Dermis microvascular lymphatic vessel endothelial cell (primary cell): ENCODE measurements at places on chromosomes 11 and 22. TPM values are rescaled to one million over a fixed set of nuclear protein-coding genes. Genes with fewer than 3 reads are reported as not detected.

DNA sequence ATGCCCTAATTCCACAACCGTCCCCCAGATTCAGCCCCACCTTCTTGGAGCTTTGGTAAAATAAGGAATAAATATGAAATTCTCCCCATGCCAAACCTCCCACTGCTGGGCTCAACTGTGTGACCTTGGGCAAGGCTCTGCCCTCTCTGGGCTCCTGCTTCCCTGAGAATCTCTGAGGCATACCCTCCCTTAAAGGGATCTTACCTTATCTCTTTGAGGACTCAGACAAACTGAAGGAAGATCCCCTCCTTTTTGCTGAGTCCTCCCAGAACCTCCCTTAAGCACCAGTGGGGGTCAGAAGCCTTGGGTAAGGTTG lies 2.7 kb downstream of the CD248 start:
- DNase-seq, result no peak

DNA sequence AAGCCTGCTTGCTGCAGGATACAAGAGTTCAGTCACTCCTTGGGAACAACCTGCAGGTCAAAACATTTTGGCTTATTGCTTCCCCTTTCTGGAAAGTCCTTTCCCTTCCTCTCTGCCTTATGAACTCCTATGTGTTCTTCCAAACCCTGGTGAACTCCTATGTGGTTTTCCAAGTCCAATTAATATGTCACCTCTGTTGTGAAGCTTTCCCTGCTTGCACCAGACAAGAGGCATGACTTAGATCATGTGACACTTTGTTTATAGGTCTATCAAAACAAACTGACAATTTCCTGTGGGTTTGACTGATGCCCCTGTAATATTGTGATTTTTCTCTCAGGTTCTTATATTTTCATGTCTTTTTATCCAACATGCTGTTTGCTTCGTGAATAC lies 64.2 kb downstream of the ENDOD1 start:
- no peak for DNase-seq

GRCh38 chr11:26950260-26950719 lies 43.6 kb upstream of the FIBIN start:
- no peak for DNase-seq

DNA sequence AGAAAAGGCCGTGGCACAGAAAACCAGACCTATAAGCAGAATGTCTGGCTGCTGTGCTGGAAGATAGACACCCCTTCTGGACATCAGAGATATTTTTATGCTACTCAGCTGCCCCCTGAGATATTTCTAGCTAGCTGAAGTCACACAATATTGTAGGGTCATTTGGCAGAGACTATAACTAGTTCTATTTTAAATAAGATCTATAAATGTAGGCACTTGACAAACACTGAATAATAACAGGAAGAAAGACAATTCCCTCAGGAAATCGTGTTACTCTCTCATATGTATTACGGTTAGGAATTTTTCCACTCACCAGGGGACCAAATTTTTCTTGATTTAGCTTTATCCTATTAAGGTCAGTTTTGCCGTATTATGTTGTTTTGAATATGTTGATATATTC lies 845.4 kb downstream of the OPCML start:
- DNase-seq, result peak; percentile 66

DNA sequence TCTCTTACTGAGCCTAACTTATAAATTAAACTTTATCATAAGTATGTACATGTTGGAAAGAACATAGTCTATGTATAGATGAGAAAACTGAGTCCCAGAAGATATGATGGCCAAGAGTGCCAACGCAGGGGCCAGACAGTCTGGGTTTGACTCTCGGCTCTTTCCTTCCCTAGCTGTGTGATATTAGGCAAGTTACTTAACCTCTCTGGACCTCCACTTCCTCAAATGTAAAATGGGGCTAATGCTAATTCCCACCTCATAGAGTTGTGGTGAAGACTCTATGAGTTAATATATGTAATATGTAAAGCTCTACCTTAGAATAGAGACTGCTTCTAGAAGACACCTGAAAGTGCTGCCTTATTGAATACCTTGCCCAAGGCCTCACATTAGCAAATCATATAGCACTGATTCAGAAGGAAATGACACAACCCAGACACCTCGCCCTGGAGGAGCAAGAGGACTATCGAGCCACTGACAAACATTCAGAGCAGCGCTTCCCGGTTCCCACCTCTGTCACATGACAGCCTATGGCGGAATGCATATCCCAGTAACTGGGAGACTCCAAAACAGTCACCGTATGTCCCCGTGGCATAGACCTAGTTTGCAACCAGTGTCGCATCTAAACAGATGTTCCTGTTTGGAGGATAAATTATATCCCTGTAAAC lies 11.3 kb upstream of the CCDC86 start:
- DNase-seq, result no peak

- no peak for DNase-seq
Observed at GRCh38 chr11:100833276-100833675, 146.2 kb downstream of the ARHGAP42 start.

GRCh38 chr22:28112548-28113043 lies 193.5 kb upstream of the PITPNB start:
- peak; percentile 48 for DNase-seq

DNA sequence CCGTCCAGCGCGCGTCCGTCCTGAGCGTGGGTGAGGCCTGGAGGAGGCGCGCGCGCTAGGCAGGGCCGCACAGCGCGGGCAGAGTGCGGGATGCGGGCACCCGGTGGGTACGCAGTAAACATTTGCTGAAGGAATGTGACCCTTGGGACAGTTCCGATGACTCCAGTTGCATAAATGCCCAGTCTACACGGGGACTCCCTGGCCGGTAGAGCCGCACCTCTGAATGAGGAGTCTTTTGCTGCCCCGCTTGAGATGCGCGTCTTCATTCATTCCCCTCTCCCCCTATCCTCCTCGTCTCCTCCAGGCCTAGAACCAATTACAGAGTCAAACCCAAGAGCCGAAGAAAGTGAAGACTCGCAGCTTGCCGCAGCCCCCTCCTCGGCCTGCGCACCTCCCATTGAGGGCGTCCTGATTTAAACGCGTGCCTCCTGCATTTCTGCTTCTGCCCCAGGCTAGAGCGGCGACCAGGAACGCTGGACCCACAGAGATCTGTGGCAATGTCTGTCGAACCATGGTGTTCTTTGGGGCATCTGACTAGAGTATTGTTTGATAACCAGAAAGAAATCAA lies 729 bp upstream of the CHKB start:
- peak; percentile 6 for DNase-seq

DNA sequence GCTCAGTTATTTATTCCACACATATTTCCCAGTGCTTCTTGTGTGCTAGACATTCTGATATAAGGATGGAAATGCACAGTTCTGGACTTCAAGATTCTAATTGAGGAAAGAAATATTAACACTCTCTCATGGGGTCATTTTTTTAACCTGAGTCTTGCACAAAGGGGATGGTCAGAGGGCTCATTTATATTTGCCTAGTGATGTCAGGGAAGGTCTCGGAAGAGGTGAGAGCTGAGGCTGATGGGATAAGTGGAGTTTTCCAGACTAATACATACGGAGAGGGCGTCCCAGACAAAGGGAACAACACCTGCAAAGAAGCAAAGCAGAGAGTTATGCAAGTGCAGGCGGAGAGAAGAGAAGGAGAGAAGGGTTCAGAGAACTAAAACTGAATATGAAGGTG lies 1304.6 kb upstream of the TENM4 start:
- no peak for DNase-seq

DNA sequence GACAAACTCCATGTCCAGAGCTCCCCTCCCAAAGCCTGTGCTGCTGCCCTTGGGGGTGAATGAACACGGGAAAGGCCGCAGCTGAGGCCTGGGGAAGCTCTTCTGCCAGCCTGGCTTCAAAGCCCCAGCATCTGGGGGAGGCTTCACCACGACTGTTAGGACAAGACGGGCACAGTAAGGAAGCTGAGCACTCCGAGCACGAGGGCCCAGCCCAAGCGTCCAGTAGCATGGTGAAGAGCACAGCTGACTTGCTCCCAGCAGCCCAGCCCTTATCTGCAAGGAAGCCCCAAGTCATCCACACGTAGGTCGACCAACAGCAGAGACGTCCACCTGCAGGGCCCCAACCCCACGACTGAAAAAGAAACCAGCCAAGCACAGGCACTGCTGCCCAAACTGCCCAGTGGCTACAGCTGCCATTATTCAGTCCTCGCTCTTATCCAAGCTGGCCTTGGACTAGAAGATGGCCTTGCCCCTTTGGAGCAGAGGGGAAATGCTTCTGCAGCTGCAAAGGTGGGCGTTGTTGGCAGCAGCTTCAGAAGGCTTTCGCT lies 62.5 kb downstream of the SHANK2 start:
- DNase-seq, result no peak

GRCh38 chr11:118622376-118623268 lies 15.2 kb downstream of the PHLDB1 start:
- DNase-seq, result peak; percentile 63

DNA sequence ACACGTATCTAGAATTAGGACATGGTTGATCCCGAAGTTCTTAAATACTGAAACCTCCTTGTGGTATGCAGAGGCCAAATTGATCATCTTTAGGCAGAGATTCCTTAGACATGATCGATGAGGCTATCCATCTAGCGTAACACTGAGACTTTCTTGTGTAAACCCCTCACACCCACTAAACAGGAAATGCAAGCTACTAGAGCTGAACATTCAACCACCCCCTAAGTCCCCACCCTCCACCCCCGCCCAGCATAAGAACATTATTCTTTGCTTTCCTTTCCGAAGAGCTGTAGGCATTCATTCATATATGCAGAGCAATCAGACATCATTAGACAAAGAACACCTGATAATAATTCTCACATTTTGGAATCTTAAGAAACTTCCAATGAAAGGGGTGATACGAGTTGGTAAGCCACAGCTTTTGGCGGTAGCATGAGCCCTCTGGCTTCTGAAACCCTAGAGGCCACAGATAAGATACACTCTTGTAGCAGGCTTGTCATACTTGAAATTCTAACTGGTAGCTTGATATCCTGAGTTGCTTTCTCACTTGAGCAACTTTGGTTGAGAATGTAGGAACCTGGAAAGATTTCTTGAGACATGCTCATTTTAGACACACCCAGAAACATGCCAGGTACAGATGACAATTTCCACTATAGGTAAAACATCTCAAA lies 42.2 kb downstream of the FLI1 start:
- no peak for DNase-seq

- DNase-seq, result no peak
Observed at GRCh38 chr11:93929407-93929806, 79.0 kb upstream of the VSTM5 start.

- no peak for DNase-seq
Observed at GRCh38 chr22:44449061-44449682, 48.9 kb downstream of the RTL6 start.

- DNase-seq, result peak; percentile 93
Observed at GRCh38 chr11:64854534-64855502, 10.4 kb upstream of the CDC42BPG start.

- DNase-seq, result no peak
Observed at GRCh38 chr22:49190816-49191505, 636.7 kb downstream of the BRD1 start.

GRCh38 chr22:42726811-42727210 lies 6.1 kb upstream of the A4GALT start:
- no peak for DNase-seq

DNA sequence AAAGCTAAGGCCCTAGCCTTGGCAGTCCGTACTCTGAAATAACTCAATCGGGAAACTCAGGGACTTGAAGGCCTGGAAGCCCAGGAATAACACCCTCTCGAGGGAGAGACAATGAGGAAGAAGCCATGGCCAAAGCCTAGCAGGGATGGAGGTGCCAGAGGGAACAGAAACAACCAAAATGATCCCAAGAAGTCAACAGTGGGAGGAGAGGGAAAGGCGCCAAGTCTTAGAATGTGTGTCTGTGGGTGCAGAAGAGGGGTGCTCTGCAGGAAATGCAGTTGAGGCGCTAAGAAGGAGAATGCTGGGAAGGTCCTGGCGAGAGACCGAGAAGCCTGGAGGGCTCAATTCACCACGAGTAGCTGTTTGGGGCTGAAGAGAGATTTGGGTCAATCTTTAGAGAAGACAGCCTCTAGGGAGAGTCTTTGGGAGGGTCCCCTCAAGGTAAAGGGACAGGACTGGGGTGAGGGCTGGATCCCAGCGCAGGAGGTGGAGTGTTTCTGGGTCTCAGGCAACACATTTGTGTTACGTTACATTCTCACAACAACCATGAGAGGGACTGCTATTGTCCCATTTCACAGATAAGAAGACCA lies 760 bp upstream of the MAPK8IP1 start:
- DNase-seq, result no peak

GRCh38 chr11:94171693-94172440 lies 43.2 kb downstream of the PANX1 start:
- peak; percentile 55 for DNase-seq

GRCh38 chr11:57279116-57279515 lies 42.1 kb upstream of the APLNR start:
- DNase-seq, result no peak

DNA sequence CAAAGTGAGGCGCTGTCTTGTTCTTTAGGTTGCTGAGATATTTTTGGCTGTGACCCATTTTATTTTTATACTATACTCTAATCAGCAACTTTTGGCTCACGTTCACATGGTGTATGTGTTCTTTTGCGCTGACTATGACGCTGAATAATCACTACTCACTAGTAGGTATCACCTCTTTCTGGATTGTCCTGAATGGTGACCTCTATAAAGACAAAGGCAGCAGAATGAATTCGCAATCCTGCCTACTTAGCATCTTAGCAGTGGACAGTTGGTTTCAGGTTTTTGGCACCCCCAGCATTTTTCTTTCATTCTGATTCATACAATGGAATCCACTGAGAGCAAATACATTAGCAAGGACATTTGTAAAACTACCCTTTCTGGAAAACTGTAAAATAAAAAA lies 351.3 kb downstream of the JRKL start:
- no peak for DNase-seq

DNA sequence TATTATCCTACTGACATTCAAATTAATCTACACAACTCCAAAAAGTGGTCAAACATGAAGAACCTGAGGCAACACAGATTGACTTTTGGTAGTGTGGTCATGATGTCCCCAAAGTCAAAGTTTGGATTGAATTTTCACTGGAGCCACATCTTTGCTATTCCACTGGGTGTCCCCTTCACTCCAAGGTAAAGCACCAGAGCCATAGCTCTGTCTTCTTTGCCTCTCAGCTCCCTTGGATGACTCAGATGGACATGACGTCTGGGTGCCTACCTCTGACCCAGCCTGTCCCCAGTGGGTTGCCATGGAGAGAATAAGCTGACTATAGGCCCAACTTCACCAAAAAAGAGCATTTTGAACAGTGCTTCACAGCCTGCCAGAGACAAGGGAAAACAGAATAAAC lies 57.4 kb upstream of the ARHGAP42 start:
- DNase-seq, result no peak

GRCh38 chr11:72969894-72970335 lies 155.7 kb downstream of the ATG16L2 start:
- no peak for DNase-seq

Gene ATG16L2
- total RNA-seq, result 4.7 and 8.9 TPM in 2 replicates

Gene MYO18B
- total RNA-seq, result under 0.01 TPM in 2 replicates

Gene DGCR6
- 0.25 and 0.51 TPM in 2 replicates for total RNA-seq

Gene OR10AG1
- total RNA-seq, result not detected in 2 replicates

Gene C22orf39
- total RNA-seq, result 19.3 and 27.3 TPM in 2 replicates

Gene MS4A6E
- total RNA-seq, result not detected in 2 replicates

Gene B3GAT1
- total RNA-seq, result not detected in 2 replicates

Gene PHLDB1
- total RNA-seq, result 20.7 and 27.6 TPM in 2 replicates

Gene ANKK1
- total RNA-seq, result not detected in 2 replicates

Gene NFAM1
- under 0.01 TPM in 1 of 2 replicates, not detected in the other for total RNA-seq

Gene MRGPRE
- under 0.01 TPM in 1 of 2 replicates, not detected in the other for total RNA-seq

Gene MS4A15
- under 0.01 TPM in 1 of 2 replicates, not detected in the other for total RNA-seq

Gene ANO1
- not detected in 2 replicates for total RNA-seq

Gene CDKN1C
- total RNA-seq, result 19.4 and 58.8 TPM in 2 replicates

Gene CHRM1
- not detected in 2 replicates for total RNA-seq

Gene SLC39A13
- total RNA-seq, result 32.5 and 70.5 TPM in 2 replicates
